HCT116 (cell line): ENCODE measurements at places on chromosomes 7 and 10.

DNA sequence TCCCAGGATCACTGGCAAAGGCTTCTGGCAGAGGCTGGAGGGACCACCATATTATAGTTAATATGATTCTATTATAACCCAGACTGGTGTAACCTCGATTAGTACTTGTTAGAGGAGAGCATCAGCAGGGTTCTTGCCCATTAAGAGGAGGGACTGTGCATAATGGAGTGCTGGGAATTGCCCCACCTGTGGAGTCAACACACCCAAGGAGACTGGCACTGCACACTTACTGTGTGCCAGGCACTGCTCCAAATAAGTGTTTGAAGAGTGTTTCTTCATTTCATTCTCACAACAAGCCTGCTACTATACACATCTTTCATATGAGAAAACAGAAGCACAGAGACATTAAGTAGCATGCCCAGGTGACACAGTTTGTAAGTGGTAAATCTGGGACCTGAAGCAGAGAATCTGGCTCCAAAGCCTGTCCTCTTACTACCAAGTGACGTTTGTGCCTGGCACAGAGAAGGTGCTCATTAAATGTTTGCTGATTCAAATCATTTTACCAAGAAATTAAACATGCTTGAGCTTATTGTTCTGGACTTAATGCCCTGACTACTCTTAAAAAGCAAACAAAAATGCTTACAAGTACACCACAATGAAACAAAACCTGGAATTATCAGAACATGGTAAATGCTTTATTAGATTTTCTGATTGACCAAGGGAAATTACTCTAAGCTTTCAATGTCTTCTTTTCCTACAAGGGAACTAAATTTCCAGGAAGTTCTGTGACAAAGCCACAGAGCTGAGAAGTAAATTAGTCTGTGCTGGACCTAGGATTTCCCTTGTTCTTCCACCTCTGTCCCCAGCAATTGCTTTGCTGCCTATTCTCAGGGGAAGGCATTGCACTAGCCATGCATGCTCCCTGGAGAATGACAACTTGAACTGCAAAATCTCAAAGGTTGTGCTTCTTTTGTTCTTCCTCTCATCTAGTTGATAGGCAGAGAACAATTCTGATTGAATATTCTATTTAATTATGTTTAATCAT lies 809 bp downstream of the SLC13A1 start:
- no peaks in the 10 kb centered on the region for H3K36me3 ChIP-seq
- H3K27me3 ChIP-seq: no peaks in the 10 kb centered on the region
- H3K4me1 ChIP-seq: no peaks in the 10 kb centered on the region
- H3K4me3 ChIP-seq: no peak overlapping the region
- no peak overlapping the region for H3K27ac ChIP-seq

- no peaks in the 10 kb centered on the region; the same call in 1 of the 2 replicates for H3K36me3 ChIP-seq
- H3K27ac ChIP-seq: no peak overlapping the region
- DNase-seq: no peak
- H3K27me3 ChIP-seq: no peaks in the 10 kb centered on the region
- H3K4me3 ChIP-seq: no peak overlapping the region
Measured at GRCh38 chr10:124703372-124703771, 40.8 kb downstream of the FAM53B start.

DNA sequence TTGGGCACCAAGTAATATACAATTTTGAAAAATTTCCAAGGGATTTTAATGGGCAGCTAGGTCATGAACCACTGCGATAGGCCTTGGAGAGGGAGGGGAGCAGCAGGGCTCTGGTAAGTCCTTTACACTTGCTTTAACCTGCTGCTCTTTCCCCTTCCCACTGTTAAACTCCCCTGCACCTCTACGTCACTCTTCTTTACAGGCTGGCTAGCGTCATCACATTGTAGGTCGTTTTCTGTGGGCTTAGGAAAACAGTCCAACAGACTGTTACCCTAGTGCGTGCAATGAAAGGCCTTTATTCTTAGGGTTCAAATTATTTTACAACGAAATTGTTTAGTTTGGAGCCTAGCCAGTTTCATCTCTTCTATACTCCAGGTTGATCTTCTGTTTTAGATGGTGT lies 235.7 kb downstream of the AUTS2 start:
- no peaks in the 10 kb centered on the region for H3K27me3 ChIP-seq
- H3K4me1 ChIP-seq: no peaks in the 10 kb centered on the region
- DNase-seq: no peak
- H3K4me3 ChIP-seq: no peak overlapping the region
- H3K36me3 ChIP-seq: no peaks in the 10 kb centered on the region
- H3K27ac ChIP-seq: no peak overlapping the region

DNA sequence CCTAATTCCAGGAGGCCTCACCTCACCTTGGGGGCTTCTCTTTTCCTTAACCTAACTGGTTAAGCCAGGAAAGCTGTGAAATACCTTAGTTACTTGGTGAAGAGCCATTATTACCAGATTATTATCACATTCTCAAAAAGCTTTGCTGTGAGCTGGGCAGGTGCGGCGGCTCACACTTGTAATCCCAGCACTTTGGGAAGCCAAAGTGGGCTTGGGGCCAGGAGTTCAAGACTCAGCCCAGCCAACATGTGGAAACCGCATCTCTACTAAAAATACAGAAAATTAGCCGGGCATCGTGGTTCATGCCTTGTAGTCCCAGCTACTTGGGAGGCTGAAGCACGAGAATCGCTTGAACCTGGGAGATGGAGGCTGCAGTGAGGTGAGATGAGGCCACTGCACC lies 102.4 kb upstream of the KLF6 start:
- no peak overlapping the region for H3K27ac ChIP-seq
- H3K4me1 ChIP-seq: peaks cover 59% of the 10 kb centered on the region
- DNase-seq: no peak
- no peak overlapping the region for H3K4me3 ChIP-seq
